ENCODE measurements at places on chromosomes 6 and 20.

- DNase-seq = no peak
These were observed 24.6 kb downstream of the SLCO4A1 start for GRCh38 chr20:62666736-62667529.

- DNase-seq = no peak
These were observed 65.4 kb upstream of the SLCO4A1 start for GRCh38 chr20:62576815-62577489.

- no peak for DNase-seq
These were observed 26.4 kb downstream of the GABRR1 start for GRCh38 chr6:89190741-89191140.

DNA sequence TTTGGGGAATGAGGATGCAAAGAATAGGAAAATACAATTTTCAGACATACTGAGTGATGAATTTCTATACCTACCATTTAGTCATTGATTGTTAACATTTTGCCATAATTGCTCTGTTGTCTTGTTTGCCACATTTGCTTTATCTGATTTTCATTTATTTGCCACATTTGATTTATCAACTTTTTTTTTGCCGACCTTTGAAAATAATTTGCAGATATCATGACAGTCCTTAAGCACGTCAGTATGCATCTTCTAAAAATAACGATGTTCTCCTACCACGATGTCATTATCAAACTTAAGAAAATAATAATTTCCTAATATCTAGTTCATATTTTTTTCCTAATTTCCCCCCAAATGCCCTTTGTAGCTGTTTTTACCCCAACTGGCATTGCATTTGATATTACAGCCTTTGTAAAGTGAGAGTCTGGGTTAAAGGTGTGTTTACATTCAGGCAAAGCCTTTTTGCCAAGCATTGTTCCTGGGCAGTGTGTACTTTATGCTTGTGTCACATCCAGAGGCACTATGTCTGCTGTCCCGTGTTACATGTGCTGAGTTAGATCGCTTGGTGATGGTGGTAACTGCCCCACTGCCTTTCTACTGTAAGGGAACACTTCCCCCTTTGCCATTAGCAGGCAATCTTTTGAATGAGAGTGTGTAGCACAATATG, 26.4 kb downstream of the SEC23B start:
- DNase-seq = no peak

All from activated naive CD8-positive, alpha-beta T cell treated with anti-CD3 and anti-CD28 coated beads, Interleukin-2, amount 50 U/mL, for 24 hours (primary cell).